Daoy (cell line): ENCODE measurements at places on chromosomes 16 and 17. TPM values are rescaled to one million over a fixed set of nuclear protein-coding genes. Genes with fewer than 3 reads are reported as not detected.

DNA sequence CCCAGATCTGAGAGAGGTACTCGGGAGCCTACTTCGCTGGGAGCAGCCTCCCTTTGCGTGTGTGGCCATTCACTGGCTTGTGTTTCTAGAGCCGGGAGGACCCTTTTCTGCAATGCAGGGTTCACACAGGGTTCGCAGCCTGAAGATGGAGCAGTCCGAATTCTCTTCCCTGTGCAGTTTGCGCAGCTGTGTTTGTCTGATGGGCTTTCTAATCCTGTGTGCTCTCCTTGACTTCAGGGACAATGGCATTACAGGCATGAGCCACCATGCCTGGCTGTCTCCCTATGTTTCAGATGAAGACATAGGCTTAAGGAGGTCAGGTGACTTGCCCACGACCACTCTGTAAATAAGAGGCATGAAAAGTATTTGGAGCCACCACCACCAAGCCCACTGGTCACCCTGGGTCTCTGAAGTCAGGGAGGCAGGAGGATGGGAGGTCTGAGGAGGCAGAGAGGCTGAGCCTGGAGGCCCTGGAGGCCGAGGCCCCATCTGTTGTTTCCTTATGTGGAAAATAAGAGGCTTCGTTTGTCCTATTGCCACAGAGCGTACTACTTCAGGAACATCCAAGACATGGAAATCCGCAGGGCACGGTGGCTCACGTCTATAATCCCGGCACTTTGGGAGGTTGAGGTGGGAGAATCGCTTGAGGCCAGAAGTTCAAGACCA, 5.0 kb upstream of the STH start:
- DNase-seq = no peak

DNA sequence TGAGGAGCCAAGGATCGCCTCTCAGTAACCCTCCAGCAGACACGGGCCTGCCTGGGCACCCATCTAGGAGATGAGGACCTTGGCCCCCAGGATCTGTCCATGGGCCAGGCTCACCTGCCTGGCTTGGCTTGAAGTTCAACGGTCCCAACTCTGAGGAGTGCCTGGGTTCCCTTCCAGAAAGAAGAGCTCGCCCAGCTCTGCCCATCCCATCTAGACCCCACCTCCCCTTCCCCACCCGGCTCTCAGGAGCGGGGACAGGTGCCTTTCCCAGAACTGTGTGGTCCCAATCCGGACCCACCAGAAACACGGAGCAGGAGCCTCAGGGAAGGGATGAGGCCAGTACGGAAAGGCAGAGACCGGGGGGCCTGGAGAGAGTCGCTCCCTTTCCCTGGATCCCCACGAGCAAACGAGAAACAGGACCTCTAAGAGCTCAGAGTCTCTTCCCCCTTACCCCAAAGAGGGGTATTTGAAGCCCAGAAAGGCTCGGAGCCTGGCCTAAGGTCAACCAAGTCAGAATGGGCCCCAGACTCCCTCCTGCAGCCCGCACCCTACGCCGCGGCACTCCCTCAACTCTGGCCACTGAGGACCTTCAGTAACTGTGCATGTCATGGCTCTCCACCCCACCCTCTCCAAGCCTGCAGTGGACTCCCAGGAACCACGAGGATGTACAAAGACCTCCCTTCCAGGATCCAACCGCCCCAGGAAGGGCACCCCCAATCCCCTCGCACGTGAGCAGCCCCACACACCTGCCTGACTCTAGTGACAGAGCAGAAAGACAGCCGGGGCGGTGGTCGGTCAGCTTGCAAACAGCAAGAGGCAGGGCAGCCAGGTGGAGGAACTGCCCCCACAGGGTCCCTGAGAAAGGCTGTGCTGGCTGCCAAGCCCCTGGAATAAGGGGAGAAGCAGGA, 5.4 kb downstream of the CLUH start:
- no peak for DNase-seq

DNA sequence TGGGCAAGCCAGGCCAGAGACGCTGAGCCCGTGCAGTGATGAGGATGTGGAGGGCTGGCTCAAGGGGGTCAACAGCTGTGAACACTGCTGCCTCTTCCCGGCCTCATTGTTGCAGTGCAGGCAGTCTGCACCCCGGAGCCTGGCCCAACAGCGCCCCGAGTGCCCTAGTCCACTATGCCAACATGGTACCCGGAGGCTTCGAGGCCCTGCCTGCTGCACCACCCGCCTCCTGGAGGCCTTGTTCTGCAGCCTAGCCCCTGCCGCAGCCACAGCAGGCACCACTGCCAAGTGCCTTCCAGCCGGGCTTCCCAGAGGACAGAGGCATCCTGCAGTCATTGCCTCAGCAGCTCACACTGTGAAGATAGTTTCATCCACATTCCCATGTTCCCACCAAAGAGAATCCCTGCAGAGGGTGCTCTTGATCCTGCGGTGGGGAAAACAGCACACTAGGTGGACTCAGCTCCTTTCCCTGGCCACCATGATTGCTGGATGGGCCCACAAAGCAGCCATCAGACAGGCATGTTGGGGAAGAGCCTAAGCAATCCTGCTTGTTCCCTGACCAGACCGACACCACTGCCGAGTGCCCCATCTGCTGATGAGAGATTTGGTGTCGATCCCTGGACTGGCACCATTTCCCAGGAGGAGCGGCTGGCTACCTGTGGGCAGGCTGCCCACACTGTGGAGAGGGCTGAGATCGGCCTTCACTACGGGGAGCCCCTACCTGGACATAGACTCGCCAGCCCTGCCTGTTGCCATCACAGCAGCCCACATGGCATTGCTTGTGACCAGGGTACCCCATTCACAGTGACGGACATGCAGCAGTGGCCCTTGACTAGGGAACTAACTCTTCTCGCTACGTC, 44.9 kb downstream of the USP22 start:
- DNase-seq = peak; percentile 30

- DNase-seq = peak; percentile 13
Observed at GRCh38 chr16:21263640-21264570, 14.2 kb downstream of the CRYM start.

- no peak for DNase-seq
Observed at GRCh38 chr17:62826956-62827355, 18.8 kb upstream of the MARCHF10 start.

- peak; percentile 57 for DNase-seq
Observed at GRCh38 chr16:88451586-88452481, 1.2 kb upstream of the ZFPM1 start.

DNA sequence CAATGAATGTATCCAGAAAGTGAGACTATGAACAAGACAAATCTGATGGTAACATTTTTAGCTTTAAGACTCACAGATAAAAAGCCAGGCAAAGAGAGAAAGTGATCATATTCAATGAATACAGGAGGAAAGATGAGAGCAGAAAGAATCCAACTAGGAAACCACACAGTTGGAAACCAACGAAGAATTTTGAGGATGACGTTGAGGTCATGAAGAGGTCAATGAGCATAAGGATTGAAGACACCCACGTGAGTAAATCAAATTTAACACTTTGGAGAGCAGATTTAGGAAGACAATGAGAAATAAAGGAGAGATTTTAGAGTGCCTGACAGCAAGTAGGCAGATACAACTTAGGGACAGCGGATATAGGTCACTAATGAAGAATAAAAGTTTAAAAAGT, 948.1 kb downstream of the KCNJ2 start:
- peak; percentile 4 for DNase-seq

DNA sequence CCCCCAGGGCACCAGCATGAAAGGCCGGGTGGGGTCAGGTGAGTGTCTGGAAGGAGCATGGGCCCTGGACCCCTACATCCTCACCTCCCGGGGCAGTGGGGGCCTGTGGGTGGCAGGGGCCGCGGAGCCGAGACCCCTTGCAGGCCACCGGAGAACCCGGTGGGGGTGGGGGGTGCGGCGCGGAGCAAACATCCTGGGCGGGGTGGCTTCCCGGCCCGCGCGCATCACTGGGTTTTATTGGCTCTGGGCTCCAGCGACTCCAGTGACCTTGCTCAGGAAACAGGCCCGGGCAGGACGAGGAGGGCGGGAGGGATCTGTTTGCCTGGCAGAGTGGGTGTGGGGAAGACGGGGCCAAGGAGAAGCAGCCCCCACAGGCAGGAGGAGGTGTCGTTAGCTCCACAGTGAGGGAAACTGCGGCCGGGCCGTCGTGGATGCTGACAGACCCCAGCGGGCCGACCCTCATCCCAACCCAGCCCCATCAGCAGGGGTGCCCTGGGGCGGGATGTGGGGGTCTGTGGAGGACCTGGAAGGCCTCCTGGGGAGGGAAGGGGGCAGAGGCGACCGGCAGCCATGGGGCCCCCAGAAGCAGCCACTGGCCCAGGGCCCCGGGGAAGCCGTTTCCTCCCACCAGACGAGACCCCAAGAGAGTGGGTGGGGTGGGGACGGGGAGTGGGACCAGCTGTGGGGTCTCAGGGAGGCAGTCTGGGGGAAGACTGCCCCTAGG, 10.6 kb downstream of the SSTR5 start:
- DNase-seq = no peak

DNA sequence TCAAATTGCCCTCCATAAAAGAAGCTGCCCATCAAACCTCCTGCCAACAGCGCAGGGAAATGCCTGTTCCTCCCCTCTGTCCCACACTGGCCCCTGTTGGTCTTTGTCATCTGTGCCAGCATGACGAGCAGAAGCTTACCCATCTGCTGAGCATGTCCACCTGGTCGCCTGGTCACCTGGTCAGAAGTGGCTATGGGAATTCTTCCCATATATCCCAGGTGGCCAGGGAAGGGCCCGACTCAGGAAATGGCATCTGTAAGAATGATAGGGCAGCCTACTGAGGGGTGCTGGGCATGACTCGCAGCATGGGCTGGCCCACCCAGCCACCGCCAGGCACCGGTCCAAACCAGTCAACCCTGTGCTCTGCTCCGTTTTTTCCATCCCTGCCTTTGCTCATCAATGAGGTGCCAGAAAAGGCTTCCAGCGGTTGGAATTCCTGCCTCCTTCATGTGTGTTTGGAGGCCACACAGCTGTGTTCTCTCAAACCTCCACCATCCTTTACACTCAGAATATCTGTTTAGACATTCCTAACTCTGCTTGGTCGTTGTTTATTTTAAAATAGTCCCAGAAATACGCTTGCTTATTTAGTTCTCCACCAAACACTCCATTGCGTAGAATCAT, 145.2 kb downstream of the CLEC16A start:
- peak; percentile 53 for DNase-seq

GRCh38 chr16:62970851-62971250, 934.6 kb upstream of the CDH8 start:
- no peak for DNase-seq

GRCh38 chr16:53598511-53599275, 95.7 kb upstream of the AKTIP start:
- DNase-seq = no peak

GRCh38 chr17:42055027-42055426, 4.6 kb upstream of the C17orf113 start:
- no peak for DNase-seq

DNA sequence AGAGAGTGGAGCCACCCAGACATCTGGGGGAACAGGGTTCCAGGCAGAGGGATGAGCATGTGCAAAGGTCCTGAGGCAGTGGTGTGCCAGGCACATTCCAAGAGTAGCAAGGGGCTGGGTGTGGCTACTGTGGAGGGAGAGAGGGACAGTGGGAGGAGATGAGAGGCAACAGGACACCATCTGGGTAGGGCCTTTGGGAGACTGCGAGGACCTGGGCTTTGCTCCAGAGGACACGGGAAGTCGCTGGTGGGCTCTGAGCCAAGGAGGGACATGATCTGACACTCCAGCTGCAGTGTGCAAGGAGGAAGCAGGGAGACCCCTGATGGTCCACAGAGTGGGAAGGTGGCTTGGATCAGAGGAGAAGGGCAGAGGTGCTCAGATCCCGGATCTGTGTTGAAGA, 56.7 kb upstream of the MED9 start:
- no peak for DNase-seq

GRCh38 chr16:30079480-30079879, 3.7 kb downstream of the PPP4C start:
- no peak for DNase-seq

CIITA gene
- not detected in 2 replicates for total RNA-seq

KRT40 gene
- total RNA-seq = not detected in 2 replicates

TMEM238L gene
- not detected in 2 replicates for total RNA-seq

EXOC7 gene
- 45.4 and 48.9 TPM in 2 replicates for total RNA-seq

GPATCH8 gene
- 6.3 and 7.7 TPM in 2 replicates for total RNA-seq

SYNGR3 gene
- total RNA-seq = 0.29 TPM in 1 of 2 replicates, not detected in the other

IL21R gene
- total RNA-seq = 0.03 TPM in 1 of 2 replicates, not detected in the other

RASL10B gene
- 0.39 and 3.5 TPM in 2 replicates for total RNA-seq

CD300C gene
- 1.2 TPM in 1 of 2 replicates, not detected in the other for total RNA-seq

KRT33B gene
- total RNA-seq = not detected in 2 replicates

PSKH1 gene
- 1.5 and 2.3 TPM in 2 replicates for total RNA-seq

SGCA gene
- total RNA-seq = 0.51 and 1.3 TPM in 2 replicates
